ENCODE measurements at places on chromosomes 5 and 9. TPM values are rescaled to one million over a fixed set of nuclear protein-coding genes. Genes with fewer than 3 reads are reported as not detected.

Gene ADAMTS13
- total RNA-seq, result 0.56 TPM

Gene NEUROG1
- not detected for total RNA-seq

Gene CTNND2
- total RNA-seq, result not detected

Gene RPS14
- 3,217 TPM for total RNA-seq

Gene ZDHHC11
- 1.3 TPM for total RNA-seq

Gene SYNPO
- total RNA-seq, result 7.3 TPM

Gene SPRY4
- total RNA-seq, result 12.7 TPM

Gene SV2C
- 0.14 TPM for total RNA-seq

Gene BAAT
- total RNA-seq, result 0.05 TPM

Gene SPATA31A7
- total RNA-seq, result not detected

Gene TRPM6
- total RNA-seq, result 0.14 TPM

Gene WDR31
- total RNA-seq, result 0.33 TPM

Gene PTGES
- 40.9 TPM for total RNA-seq

Gene RGS3
- total RNA-seq, result 19.0 TPM

Gene CDC20B
- not detected for total RNA-seq

Gene DMRTA1
- 2.4 TPM for total RNA-seq

Gene SLC34A1
- total RNA-seq, result not detected

Gene CD180
- not detected for total RNA-seq

Gene GAS1
- total RNA-seq, result 5.9 TPM

Gene PCDHAC2
- total RNA-seq, result 1.1 TPM

Gene ZNF366
- total RNA-seq, result not detected

Gene TSSK1B
- total RNA-seq, result 0.14 TPM

Gene IQGAP2
- not detected for total RNA-seq

Gene DTWD2
- 7.8 TPM for total RNA-seq

Gene MAST4
- 54.2 TPM for total RNA-seq

Gene GHR
- total RNA-seq, result 0.42 TPM

Gene PCDHGA12
- 4.7 TPM for total RNA-seq

Gene SPINK13
- total RNA-seq, result not detected

Gene GARIN3
- not detected for total RNA-seq

Gene CCL21
- not detected for total RNA-seq

Gene DBH
- not detected for total RNA-seq

Gene NTNG2
- 0.07 TPM for total RNA-seq

Gene MZB1
- not detected for total RNA-seq

Gene ANKRD31
- 0.09 TPM for total RNA-seq

Gene GARNL3
- total RNA-seq, result 3.5 TPM

Gene C1QTNF2
- total RNA-seq, result not detected

Gene C1QTNF3
- total RNA-seq, result 0.92 TPM

Gene ZNF658
- total RNA-seq, result 3.1 TPM

Gene CDO1
- total RNA-seq, result not detected

Gene RNF183
- 0.21 TPM for total RNA-seq

Gene TXNDC8
- total RNA-seq, result not detected

Gene CDH6
- total RNA-seq, result 11.3 TPM
